ENCODE measurements at places on chromosomes 2 and 18. TPM values are rescaled to one million over a fixed set of nuclear protein-coding genes. Genes with fewer than 3 reads are reported as not detected.

Gene ST6GAL2
- total RNA-seq = under 0.01 TPM

Gene CLK1
- 75.3 TPM for total RNA-seq

Gene IKZF2
- total RNA-seq = 15.6 TPM

Gene SCN3A
- 1.3 TPM for total RNA-seq

Gene BZW1
- total RNA-seq = 736 TPM

Gene PLCD4
- total RNA-seq = 11.8 TPM

Gene GPR75
- 1.3 TPM for total RNA-seq

Gene ALPI
- total RNA-seq = not detected

Gene LYPD6
- total RNA-seq = 0.33 TPM

Gene SKA1
- 1.5 TPM for total RNA-seq

Gene HOXD13
- not detected for total RNA-seq

Gene C2orf81
- total RNA-seq = 1.5 TPM

Gene CYP1B1
- total RNA-seq = 184 TPM

Gene AQP12B
- not detected for total RNA-seq

Gene ABCG5
- not detected for total RNA-seq

Gene SOX11
- under 0.01 TPM for total RNA-seq

Gene PTMA
- 915 TPM for total RNA-seq

Gene ZNF892
- 7.9 TPM for total RNA-seq

Gene ARHGEF33
- 0.29 TPM for total RNA-seq

Gene MALL
- total RNA-seq = 39.9 TPM

Gene CELF4
- total RNA-seq = not detected

Gene LPIN1
- 181 TPM for total RNA-seq

Gene MXD1
- 4.0 TPM for total RNA-seq

Gene GPR155
- 7.1 TPM for total RNA-seq

Gene GBX2
- total RNA-seq = not detected

Gene TMEM178A
- 1.0 TPM for total RNA-seq

Gene DYNAP
- not detected for total RNA-seq

Gene ST8SIA3
- total RNA-seq = not detected

Gene DAW1
- total RNA-seq = 0.17 TPM

Gene LBX2
- total RNA-seq = 6.3 TPM

Gene PLEK
- total RNA-seq = not detected

Gene RBKS
- total RNA-seq = 2.5 TPM

Gene POTEI
- total RNA-seq = not detected

Gene LINC00305
- not detected for total RNA-seq

Gene SPP2
- not detected for total RNA-seq

Gene OXER1
- not detected for total RNA-seq

Gene RAB10
- 164 TPM for total RNA-seq

Gene HOXD4
- total RNA-seq = not detected

Gene ACMSD
- total RNA-seq = not detected

Gene RAD51AP2
- not detected for total RNA-seq

Gene NABP1
- total RNA-seq = 56.4 TPM

Gene COL3A1
- total RNA-seq = 3,379 TPM

Gene GPR45
- not detected for total RNA-seq

Gene CDH2
- 6.3 TPM for total RNA-seq

Gene NTSR2
- not detected for total RNA-seq

Gene GAL3ST2
- not detected for total RNA-seq

Gene IL36RN
- total RNA-seq = not detected

Gene CD207
- total RNA-seq = not detected

Gene COBLL1
- total RNA-seq = 5.8 TPM

Gene HOXD8
- total RNA-seq = 0.44 TPM

Gene STK39
- 19.9 TPM for total RNA-seq

Measured in smooth muscle cell of trachea (primary cell).